NCI-H1694 treated with DMSO at 0.1 percent for 48 hours (cell line): ENCODE measurements at places on chromosomes 4 and X.

GRCh38 chr4:74814052-74814451 lies 19.7 kb upstream of the BTC start:
- no peak for DNase-seq

GRCh38 chr4:35725131-35725530 lies 519.2 kb downstream of the ARAP2 start:
- DNase-seq: no peak

- DNase-seq: no peak
Observed at GRCh38 chrX:41033299-41033698, 51.9 kb upstream of the USP9X start.

- DNase-seq: no peak
Observed at GRCh38 chr4:10054571-10055041, 33.3 kb upstream of the SLC2A9 start.

GRCh38 chr4:91914176-91914804 lies 389.5 kb upstream of the GRID2 start:
- no peak for DNase-seq

- no peak for DNase-seq
Observed at GRCh38 chrX:138986866-138987265, 275.3 kb upstream of the FGF13 start.
